ENCODE measurements at places on chromosomes 11 and 22.

DNA sequence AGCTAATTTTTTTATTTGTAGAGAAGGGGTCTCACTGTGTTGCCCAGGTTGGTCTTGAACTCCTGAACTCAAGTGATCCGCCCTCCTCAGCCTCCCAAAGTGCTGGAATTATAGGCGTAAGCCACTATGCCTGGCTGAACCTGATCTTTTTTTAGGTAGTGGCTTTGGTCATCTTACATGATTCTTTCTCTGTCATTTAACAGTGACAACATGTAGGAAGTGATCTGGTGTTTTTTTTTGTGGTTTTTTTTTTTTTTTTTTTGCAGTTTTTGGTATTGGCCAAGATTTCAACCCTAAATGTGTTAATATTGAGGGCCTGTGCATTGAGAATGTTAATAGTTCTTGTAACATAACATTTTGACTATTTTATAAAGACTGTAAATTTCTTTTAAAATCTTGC, 8.0 kb upstream of the FERMT3 start:
- no peak for DNase-seq

DNA sequence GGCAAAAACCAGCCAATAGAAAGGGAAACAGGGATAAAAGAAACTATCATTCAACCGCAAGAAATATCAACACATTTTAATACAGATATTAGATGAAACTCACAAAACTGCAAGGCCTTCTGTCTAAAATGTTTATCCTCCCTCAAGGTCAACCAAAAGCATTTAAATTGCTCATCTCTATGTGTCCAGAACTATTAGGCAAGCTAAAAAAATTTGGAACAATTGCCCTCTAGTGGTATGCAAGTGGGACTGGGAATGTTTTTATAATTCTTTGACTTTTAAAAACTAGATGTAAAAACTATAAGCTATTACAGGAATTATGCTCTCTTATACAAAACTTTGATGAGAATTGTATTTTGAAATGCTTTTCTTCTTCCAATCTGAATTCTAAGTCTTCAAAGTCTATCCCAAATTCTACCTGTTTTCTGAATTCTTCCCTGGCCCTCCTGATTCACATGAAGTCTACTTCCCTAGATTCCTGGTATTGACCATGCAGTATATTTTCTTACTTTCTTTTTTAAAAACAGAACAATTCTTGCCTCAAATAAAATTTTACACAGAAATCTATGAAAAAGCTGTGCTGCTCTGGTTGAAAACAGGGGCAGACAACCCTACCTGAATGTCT, 4.9 kb downstream of the CWC15 start:
- DNase-seq: no peak

DNA sequence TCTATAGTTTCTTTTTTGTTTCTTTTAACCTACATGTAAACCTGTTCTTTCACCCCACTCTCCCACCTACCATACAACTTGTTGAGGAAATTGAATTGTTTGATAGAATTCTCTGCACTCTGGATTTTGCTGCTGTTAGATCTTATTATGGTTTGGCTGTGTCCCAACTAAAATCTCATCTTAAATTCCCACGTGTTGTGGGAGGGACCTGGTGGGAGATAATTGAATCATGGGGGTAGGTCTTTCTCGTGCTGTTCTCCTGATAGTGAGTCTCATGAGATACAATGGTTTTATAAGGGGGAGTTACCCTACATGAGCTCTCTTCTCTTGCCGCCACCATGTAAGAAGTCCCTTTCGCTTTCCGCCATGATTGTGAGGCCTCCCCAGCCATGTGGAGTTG, 15.0 kb upstream of the PITPNB start:
- DNase-seq: no peak

GRCh38 chr11:66847461-66848232, 4.4 kb downstream of the RCE1 start:
- no peak for DNase-seq

GRCh38 chr22:49765091-49765771, 62.4 kb downstream of the BRD1 start:
- no peak for DNase-seq

GRCh38 chr11:15988693-15989231, 367.6 kb downstream of the SOX6 start:
- DNase-seq: no peak

GRCh38 chr11:102767800-102768199, 12.6 kb downstream of the MMP10 start:
- no peak for DNase-seq

- DNase-seq: no peak
These were observed 812 bp downstream of the JAM3 start for GRCh38 chr11:134069426-134070341.

- DNase-seq: no peak
These were observed 35.7 kb downstream of the KCNJ4 start for GRCh38 chr22:38419121-38419857.

DNA sequence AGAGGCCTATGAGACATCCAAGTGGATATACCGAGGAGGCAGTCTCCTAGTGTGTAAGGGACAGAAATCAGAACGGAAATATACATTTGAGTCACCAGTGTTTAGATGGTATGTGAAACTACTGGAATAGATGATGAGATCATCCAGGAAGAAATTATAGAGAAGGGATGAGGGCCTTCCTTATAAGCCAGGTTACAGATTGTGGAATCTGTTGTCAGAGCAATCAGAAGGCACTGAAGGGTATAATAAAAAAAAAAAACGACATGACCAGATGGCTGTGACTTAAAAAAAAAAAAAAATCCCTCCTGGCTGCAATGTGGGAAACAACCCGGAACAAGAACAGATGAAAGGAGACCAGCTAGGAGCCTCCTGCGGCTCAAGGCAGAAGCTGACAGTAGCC, 2.7 kb downstream of the MAJIN start:
- no peak for DNase-seq

- no peak for DNase-seq
These were observed 79.9 kb upstream of the DRD2 start for GRCh38 chr11:113555071-113555619.

GRCh38 chr11:9385327-9385899, 961 bp downstream of the IPO7 start:
- DNase-seq: no peak

- DNase-seq: no peak
These were observed 8.9 kb downstream of the KCTD21 start for GRCh38 chr11:78179459-78180071.

GRCh38 chr22:31029276-31029675, 51.8 kb upstream of the SMTN start:
- DNase-seq: no peak

DNA sequence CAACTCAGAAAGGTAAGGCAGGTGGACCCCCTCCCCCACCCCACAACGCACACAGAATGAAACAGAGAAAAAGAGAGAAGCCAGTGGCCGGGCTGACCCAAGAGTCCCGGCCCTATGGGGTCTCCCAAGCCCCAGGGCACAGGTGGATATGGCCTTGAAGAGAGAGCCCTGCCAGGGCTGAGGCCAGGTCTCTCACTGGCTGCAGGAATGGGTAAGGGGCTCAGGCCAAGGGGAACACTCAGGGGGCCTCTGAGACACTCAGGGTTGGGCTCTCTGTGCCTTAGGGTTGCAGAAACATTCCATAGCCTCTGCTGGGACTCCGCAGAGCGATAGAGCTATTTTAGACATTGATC, 98.0 kb downstream of the PDE2A start:
- no peak for DNase-seq

GRCh38 chr11:122775675-122776271, 62.5 kb upstream of the CRTAM start:
- no peak for DNase-seq

DNA sequence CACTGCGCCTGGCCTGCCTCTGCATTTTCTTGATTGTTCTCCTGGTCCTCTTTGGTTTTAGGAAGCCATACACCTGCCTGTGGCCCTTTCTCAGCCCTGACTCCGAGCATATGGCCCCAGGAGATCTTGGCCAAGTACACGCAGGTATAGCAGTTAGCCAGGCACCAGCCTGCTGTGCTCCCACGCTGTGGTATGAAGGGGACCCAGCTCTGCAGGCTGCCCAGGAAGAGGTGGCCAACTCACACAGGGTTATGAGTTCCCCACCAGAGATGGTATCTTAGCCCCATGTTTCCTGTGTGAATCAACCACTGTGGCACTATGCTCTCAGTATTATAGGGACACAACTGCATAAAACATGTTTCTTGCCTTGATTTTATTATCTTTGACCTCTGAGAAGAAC, 31.1 kb downstream of the SGSM3 start:
- DNase-seq: peak; percentile 68

DNA sequence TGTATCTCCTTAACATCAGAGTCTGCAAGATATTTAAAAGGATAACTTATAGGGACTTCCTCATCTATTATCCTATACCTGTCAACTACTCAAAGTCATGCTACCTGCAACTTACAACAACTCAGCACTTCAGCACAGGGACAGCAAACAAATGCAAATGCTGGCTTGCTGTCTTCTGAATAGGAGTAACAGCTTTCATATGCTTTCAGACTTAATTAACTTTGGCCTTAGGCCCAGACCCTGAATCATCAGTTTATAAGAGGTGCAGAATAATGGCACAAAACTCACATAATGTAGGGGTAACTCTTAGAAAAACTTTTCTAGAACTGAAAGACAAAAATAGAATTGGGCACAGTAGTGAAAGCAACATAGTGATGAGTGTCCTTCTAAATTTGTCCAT, 953.4 kb downstream of the DLG2 start:
- no peak for DNase-seq

DNA sequence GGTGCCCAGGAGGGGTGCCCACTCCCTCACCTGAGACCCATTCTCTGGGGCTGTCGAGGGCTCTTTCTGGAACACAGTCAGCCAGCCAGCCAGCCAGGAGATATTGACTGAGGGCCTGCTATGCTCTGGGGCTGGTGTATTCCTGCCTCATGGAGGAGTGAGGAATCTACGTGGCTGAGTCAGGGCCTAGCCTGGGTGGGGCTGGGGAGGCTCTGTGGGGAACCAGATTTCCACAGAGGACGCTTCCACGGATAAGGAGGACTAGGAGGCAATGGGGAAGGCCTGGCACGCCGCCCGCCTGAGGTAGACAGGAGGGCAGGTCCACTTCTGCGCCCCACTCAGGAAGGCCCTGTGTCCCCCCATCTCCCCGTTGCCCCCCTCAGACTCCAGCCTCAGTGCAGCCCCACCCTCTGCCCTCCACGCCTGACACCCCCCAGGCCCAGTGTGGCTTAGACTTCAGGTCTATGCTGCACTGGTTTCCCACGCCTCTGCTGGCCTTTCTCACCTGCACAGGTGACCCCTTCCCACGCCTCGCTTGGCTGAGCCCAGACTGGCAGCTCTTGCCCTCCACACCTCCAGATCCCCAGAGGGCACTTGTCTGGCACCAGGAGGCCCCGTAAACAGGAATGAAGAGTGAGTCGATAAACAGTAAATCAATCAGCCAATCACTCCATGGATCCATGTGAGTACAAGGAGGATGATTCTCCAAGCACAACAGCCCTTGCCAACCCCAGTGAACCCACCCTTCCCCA, 37.5 kb downstream of the MACROD1 start:
- DNase-seq: no peak

DNA sequence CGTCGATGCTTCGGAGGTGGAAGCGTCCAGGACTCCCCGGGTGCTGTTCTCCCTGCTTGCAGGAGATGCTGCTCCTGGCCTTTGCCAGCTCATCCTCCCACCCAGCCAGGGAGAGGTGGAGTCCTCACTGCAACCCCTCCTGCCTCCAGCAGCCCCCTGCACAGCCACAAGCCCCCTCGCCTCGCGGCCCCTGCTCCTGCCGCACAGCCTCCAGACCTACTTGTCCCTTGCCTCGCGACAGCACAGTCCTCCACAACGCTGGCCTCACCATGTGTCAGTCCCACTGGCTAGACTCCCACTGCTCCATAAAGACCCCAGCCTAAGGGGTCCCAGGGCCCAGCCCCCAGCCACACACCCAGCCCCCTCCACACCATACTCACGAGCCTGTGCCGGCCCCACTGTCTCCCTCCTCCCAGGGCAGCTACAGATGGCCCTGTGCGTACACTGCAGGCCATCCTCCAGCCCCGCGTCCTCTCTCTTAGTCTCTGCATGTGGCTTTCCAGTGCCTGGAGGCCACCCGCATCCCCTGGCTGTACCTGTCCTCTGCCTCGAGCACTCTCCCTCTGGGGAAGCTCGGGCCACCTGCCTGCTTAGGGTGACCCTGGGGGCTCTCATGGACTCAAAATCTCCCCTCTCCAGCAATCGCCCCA, 91.5 kb downstream of the CELSR1 start:
- no peak for DNase-seq

DNA sequence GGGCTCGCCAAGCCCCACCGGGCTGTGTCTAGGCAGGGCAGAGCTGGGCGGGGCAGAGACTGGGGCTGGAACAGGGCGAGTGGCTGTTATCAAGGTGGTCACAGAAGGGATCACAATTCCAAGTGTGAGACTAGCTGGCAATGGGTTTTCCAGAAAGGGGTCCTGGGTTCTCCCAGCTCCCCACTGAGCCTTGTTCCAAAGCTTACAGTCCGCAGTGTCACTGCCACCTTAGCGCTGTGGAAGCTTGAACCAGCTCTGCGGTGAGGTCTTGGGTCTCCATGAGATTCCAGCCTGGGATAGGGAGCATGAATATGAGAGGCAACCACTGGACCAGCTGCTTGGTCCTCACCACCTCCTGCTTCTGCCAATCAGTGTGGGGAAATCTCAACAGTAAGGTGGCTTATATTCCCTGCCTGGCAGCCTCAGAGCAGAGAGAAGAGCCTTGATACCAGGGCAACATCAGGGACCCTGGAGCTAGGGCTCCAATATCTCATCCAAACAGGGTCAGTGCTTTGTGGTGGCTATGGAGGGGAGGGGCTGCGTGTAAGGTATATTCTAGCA, 831 bp downstream of the CD44 start:
- peak; percentile 45 for DNase-seq

- no peak for DNase-seq
These were observed 5.1 kb upstream of the SCARF2 start for GRCh38 chr22:20442485-20443284.

DNA sequence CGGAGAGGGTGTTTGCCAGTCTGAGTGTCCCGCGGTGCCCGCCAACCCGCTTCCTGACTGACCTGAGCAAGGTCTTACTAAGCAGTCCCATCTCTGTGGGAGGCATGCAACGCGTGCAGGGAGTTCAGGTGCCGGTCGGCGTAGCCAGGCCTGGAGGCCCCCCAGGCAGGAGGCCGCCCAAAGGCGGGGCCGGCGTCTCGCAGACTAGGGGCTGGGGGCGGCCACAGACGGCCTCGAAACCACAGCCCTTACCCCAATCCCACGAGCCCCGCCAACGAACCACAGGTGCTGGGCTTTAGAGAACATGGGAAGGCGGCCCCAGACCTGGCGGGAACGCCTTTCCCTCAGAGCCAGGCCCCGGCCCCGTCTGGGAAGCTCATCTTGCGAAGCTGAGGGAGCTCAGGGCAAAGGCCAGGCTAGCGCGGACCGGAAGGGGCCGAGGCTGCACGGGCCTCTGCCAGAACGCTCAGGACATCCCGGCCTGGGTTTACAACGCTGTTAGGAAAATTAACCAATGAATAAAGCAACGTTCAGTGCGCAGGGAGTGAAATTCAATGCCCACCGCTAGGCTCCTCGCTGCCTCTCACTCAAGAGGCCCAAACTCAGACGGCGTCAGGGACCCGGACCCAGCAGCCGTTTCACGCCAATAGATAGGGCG, 2.1 kb upstream of the MTFP1 start:
- DNase-seq: no peak
